ENCODE measurements at places on chromosomes 5 and 9.

- DNase-seq: no peak
Measured at GRCh38 chr9:112532427-112532826, 45.8 kb downstream of the KIAA1958 start.

GRCh38 chr5:113240951-113241726 lies 193.7 kb downstream of the TSSK1B start:
- DNase-seq: no peak

- no peak for DNase-seq
Measured at GRCh38 chr9:27870404-27870803, 297.1 kb upstream of the C9orf72 start.

GRCh38 chr9:35385042-35385441 lies 104.9 kb upstream of the RUSC2 start:
- no peak for DNase-seq

DNA sequence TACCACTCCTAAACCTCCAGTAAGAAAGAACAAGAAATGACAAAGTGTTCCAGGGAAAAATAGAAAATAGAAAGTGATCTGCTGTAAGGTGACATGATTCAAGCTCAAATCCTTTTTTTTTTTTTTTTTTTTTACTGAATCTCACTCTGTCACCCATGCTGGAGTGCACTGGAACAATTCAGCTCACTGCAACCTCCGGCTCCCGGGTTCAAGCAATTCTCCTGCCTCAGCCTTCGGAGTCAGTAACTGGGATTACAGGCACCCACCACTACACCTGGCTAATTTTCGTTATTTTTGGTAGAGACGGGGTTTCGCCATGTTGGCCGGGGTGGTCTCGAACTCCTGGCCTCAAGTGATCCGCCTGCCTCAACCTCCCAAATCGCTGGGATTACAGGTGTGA lies 35.9 kb downstream of the TTLL11 start:
- no peak for DNase-seq

DNA sequence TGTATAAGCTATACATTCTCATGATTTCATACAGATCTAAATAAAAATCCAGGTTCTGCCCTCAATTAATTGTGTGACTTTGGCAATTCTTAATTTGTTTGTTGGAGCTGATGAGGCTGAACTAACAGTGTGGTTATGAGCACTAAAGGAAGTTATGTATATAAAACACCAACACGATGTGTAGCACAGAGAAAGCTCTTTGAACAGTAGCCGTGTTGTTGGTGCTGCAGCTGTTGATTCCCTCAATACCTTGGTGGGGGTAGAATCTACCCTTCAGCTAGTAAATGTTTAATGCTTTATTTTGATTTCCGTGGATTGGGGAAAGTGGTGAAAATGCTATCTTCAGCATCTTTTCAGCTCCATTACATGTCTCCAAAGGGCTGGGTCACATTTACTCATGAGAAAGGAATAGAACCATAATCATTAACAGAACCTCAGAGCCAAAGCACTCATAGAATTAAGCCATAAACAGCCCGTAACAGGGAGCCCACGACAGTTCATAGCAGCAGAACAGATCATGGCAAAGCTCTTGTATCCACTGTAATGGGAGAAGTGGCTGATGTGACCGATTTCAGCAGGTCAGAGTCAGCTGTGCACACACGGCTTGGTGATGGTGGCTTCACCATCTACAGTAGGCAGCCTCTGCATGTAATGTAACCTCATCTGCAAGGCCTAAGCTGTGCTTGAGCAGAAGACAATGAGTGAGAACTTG lies 332.7 kb downstream of the DIRAS2 start:
- DNase-seq: no peak

DNA sequence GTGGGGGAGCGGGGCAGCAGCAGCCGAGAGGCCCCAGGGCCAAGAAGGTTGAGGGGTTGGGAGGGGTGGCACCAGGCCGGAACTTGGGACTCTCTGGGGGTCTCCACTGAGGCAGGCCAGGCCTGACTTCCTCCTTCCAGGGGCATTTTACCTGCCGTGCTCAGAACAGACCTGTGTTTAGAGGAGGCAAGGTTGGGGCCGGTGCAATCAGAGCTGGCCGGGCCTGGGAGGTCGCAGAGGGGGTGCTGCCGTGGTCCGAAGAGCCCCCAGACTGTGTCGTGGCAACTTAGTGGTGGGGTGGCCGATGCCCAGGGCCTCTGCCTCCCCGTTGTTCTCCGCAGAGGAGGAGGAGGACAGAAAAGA lies 21.8 kb downstream of the GLT6D1 start:
- no peak for DNase-seq

DNA sequence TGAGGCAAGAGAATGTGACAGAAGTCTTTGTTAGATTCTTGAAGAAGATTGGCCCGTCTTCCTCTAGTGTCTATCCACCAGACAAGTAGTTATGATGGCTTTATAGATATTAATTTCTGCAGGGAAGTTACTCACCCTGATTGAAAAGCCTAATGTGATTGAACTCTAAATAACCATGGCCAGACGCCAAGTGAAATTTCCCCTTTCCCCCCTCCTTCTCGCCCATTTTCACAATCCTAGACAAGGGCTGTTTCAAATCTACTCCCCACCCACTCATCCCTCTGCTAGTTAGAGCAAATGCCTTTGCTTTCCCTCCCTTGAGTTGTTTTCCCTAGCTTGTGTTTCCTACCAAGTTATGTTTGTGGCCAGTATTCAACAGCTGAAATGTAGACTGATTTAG lies 182.5 kb downstream of the TMEM167A start:
- no peak for DNase-seq

- DNase-seq: no peak
Measured at GRCh38 chr9:100938507-100938906, 90.0 kb upstream of the PLPPR1 start.

DNA sequence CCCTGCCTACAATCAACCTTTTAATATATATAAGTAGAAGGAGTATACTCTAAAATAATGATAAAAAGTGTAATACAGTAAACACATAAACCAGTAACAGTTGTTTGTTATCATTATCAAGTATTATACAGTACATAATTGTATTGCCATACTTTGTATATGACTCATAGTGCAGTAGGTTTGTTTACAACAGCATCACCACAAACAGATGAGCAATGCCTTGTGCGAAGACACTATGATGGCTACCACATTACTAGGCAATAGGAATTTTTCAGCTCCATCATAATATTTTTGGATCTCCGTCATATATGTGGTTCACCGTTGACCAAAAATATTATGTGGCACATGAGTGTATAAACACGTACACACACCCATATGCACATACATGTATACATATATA lies 69.7 kb upstream of the APC start:
- no peak for DNase-seq

DNA sequence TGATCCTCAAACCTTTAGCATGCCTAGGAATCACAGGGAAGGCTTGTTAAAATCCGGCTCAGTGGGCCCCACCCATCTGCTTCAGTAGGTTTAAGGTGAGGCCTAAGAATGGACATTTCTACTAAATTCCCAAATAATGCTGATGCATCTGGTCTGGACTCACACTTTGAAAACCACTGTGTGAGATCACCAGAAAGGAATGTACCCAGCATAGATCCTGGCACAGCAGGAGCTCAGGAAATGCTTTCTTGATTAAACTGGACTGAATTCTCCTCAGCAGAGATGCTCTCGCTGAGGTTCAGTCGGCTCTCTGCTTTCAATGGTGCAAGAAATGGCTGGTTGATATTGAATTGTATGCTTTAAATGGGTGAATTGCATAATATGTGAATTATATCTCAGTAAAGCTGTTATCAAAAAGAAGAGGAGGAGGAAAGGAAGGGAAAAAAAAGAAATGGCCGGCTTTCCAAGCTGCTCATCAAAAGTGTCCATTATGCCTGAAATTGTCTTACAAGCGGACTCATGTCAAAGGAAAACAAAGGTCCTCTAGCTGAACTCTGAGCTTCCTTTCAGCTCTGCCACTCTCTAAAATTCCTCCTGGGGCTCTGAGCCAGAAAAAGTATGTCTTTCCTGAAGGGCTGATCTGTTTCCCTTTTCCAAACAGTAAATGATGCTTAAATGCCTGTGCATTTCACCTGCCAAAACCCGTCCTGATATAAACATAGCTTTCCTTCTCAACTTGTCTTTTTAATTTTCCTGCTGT lies 77.6 kb upstream of the SAP30L start:
- no peak for DNase-seq

DNA sequence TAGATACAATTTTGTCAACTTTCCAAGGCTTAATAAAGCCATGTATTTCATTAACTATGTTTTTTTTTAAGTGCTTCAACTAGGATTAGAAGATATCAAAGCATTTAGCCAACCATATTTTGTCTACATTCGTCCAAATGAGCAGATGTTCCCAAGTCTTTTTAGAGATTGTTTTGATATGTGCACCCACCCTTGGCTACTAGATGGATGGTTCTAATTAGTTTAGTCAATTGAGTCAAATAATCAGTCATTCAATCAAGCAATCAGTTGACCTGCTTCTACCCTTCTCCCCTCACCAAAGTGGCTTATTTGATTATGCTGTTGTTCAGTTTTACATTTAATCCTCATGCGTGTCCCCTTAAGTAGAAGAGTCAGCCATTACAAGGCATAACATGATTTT lies 319.5 kb upstream of the TNC start:
- no peak for DNase-seq

DNA sequence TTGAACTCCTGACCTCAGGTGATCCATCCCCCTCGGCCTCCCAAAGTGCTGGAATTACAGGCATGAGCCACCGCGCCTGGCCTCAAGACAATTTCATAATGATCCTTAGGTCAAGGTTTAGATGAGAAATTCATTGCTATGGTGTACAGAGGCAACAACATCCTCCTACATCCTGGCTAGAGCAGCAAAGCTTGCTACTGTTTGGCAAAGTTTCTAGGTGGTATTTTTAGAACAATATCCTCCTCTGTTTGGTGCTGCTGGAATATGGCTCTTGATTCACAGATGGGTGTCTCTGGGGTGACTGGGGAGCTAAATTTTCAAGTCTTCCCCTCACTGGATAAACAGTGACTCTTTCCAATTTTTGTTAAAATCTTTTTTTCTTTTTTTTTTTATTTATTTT lies 30.6 kb downstream of the CRHBP start:
- no peak for DNase-seq

- DNase-seq: no peak
Measured at GRCh38 chr9:137407590-137408300, 15.2 kb downstream of the EXD3 start.

DNA sequence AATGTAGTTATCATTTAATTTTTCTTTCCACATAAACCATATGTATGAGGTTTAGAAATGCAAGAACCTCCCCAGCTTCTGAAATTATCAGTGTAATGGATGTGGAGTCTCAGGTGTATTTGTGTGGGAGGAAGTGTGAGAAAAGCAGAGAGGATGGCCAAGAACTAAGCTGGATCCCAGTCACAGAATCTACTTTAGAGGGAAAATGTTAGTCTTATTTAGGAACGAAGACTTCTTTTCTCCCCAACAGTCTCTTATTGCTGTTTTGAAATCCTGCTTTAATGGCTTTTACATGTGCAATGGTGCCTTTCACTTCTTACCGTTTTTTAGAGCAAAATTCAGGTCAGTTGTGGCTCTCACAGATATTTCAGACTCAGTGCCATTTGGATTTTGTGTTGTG lies 3.0 kb downstream of the EQTN start:
- DNase-seq: no peak

- no peak for DNase-seq
Measured at GRCh38 chr5:17061973-17062470, 125.9 kb upstream of the MYO10 start.

GRCh38 chr5:178991190-178992145 lies 3.7 kb downstream of the GRM6 start:
- DNase-seq: no peak

GRCh38 chr9:31236344-31236743 lies 1148.1 kb upstream of the ACO1 start:
- no peak for DNase-seq

GRCh38 chr9:76898786-76899185 lies 7.1 kb downstream of the PRUNE2 start:
- DNase-seq: no peak

- no peak for DNase-seq
Measured at GRCh38 chr9:134602547-134603362, 38.8 kb upstream of the COL5A1 start.

GRCh38 chr9:12631866-12632265 lies 61.3 kb upstream of the TYRP1 start:
- DNase-seq: no peak

DNA sequence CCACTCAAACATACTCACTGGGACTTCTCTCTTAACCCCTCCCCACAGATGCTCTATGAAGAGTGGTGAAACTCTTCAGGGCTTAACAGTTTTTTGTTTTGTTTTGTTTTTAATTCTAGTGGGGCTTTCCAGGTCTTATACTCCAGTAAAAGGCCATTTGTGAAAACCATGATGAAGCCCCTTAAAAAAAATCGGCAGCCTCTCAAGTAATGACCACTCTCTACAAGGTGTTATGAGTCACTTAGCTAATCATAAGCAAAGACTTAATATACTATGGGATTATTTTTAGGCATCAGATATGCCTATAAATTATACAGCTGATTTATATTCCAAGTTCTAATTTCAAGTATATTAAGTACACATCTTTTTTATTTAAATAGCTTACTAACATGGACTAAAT lies 607.9 kb downstream of the RAB3C start:
- DNase-seq: no peak

DNA sequence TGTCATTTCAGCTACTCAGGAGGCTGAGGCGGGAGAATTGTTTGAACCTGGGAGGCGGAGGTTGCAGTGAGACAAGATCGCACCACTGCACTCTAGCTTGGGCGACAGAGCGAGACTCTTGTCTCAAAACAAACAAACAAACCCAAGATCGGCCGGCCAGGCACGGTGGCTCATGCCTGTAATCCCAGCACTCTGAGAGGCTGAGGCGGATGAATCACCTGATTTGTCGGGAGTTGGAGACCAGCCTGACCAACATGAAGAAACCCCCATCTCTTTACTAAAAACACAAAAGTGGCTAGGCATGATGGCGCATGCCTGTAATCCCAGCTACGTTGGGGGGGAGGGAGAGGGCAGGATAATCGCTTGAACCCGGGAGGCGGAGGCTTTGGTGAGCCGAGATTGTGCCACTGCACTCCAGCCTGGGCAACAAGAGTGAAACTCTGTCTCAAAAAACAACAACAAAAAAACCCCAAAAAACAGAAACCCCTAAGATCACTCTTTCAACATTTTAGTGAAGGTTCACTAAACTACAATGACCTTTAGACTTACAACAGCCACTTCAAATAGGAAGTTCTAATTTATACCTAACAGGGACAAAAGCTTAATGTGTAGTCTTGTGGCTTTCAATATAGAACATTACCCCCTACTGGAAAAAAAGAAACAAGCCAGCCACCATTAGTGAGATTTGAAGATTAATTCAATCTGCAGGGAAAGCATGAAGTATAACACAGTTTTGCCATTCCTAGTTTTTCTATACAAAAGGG lies 7.0 kb downstream of the HSPA9 start:
- peak; percentile 3 for DNase-seq

DNA sequence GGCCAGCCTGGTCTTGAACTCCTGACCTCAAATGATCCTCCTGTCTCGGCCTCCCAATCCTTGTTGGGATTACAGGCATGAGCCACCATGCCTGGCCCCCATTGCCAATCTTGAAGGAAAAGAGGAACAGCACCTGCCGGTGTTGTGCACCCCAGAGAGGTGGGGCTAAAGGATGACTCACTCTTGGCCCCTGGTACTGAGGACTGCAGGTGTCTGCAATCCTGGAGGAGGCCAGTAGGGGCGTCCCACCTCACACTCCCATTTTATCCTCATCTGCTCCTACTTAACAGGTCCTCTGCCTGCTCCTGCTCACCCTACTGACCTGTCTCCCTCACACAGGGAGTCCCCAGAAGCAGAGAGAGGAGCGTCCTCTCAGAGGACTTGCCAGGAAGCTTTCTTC lies 390.4 kb downstream of the ARHGEF28 start:
- DNase-seq: no peak

GRCh38 chr5:43354774-43355173 lies 41.6 kb upstream of the HMGCS1 start:
- no peak for DNase-seq

All from CD4-positive, alpha-beta T cell treated with Interleukin-15 for 4 hours (primary cell).